ENCODE measurements at places on chromosomes 5 and 9.

DNA sequence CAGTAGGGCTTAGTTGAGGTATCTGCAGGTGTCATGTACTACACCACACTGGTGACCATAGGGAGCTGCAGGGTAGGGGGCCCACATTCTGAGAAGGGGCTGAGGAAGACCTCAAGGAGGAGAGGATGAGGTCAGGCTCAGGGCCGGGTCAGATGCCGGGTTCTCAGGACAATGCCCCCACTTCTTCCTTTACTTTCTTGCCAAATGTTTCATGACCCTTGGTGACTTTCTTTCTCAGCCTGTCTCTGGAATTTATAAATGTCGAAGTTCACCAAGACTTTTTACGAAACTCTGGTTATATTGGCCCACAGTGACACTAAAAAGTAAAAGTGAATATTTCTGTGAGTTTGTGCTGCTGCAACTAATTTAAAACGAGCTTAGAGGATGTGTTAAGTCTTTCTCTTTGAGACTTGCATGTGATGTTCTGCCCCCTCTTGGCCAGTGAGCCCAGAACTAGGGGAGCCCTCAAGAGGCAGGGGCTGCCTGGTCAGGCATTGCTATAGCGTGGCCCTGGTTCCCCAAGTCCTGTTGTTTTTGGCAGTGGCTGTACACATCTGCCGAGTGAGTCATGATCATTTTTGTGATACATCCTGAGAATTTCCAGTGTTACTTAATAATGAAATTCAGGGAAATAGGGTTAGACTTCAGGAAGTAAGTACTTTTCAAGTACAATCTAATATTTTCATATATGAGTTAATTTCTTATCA lies 11.2 kb downstream of the ACO1 start:
- DNase-seq = peak; percentile 94

DNA sequence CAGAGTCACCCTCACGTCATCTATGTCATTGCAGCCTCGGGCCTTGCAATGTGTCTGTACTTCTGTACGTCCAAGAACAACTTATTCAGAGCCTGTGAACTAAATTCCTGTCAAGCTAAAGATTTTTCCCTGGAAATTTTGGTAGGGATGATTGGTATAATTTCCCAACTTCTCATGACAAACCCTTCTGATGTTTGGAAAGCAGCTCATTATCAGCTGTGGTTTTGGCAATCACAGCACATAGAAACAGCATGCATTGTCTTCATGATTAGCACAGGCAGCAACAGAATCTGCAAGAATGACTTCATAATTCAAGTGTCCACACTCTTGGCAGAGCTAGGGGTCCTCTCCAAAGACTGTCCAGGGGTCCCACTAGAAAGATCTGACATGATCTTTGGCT lies 49.5 kb downstream of the APBA1 start:
- DNase-seq = no peak

GRCh38 chr9:99181621-99182020 lies 40.1 kb downstream of the ALG2 start:
- DNase-seq = peak; percentile 97

GRCh38 chr9:138069731-138070456 lies 192.3 kb downstream of the CACNA1B start:
- no peak for DNase-seq

DNA sequence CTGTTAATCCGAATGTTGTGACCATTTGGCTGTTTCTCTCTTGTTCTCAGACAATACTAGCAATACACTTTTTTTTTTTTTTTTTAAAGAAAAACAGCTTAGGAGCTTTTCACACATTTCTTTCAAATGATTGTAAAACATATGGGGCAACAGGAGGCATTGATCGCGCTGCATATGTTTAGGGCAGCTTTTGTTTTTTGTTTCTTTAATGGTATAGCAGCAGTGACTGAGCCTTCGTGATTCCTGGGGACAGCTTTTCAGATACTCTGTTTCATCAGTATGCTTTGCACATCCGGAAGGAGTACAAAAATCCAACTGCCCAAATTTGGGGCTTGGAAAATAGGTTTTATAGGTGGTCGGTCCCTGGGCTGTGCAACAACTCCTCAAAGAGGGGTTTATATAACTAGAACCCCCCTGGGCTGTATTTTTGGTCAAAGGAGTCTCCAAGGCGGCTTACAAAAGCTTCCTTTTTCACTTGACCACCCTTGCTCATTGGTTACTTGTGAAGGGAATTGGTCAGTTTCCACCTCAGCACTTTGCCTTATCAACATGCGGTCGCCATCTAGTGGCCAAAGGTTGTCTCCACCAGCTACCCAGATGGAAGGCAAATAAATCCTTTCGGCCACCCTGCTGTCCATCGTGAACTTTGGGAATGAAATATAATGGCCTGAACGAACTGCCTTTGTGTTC lies 91.8 kb downstream of the PDE6A start:
- DNase-seq = peak; percentile 62

DNA sequence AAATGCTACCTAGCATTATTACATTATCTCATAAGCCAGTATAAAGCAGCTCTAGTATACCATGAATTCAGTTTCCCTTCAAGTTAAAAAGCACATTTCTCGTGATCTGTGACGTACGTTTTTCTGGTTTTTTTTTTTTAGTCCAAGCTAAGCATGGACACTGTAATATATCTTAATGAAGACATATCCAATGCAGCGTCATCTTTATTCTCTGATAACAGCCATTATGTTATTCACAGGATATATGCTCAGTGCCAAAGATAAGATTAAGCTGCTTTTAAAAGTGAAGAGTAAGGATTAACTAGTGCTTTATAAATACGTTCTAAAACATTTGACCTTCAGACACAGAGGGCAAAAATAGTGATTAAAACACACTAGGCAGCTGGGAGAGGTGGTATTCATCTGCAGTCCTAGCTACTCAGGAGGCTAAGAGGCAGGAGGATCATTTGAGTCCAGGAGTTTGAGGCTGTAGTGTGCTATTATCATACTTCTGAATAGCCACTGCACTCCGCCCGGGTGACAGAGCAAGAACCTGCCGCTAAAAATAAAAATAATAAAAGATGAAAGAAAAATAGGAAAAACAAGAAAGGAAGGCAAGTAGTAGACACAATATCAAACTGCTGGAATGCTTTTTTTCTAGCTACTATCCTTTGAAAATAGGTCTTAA lies 7.7 kb downstream of the CSNK1A1 start:
- no peak for DNase-seq

DNA sequence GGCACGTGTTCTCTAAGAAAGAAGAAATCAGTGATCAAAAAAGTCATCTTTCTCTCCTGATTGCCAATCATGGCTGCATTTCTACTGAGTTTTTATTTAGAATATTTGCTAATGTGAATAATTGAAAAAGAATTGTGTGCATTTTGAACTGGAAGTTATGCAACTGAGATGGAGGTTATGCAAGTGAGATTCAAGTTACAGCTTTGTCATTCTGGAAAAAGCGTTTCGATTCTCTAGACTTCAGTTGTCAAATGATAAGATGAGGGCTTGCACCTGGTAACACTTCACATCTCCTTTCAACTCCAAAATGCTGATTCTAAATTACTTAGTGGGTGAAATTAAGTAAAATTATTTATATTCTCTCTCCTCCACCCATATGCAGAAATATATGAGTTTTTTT lies 36.4 kb downstream of the C6 start:
- no peak for DNase-seq

GRCh38 chr9:93258419-93258817 lies 74.5 kb downstream of the WNK2 start:
- no peak for DNase-seq

- peak; percentile 55 for DNase-seq
These were observed 2.4 kb downstream of the TLR4 start for GRCh38 chr9:117706421-117707116.

DNA sequence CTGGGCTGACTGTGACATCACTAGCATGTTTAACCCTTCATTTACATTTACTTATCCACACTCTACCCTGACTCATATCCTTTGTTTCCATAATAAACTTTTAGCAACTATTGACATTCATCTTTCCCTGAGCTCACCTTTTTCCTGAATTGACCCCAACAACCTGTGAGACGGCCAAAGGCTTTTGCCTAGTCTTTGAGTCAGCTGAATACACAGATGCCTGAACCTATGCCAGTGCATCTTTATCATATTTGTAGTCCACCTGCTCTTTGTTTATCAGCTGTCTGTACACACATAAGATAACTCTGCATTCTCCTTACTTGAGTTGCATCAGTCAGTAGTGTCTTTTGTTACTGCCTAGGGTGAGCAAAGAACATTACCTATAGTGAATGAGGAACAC lies 128.5 kb upstream of the HMHB1 start:
- no peak for DNase-seq

DNA sequence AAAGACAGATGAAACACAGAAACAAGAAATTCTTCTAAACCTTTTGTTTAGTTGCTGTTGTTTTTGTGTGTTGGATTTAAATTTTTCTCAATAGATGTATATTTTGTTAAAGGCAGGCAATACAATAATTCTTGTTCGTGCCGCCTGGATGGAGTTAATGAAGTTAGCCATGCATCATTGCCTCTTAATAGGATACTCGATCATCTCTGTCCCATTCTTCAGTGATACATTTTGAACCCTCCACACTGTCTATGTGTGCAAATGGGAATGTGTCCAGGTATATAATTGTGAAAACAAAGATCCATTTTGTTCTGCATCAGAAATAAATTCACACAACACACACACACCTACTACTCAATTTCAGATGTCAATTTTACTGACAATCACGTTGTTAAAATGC lies 186.6 kb upstream of the ADAMTS16 start:
- DNase-seq = no peak

- peak; percentile 77 for DNase-seq
These were observed 24.1 kb downstream of the BICD2 start for GRCh38 chr9:92740446-92740961.

- peak; percentile 45 for DNase-seq
These were observed 107.0 kb downstream of the TRIO start for GRCh38 chr5:14250084-14250695.

GRCh38 chr9:105026451-105026850 lies 98.5 kb upstream of the ABCA1 start:
- peak; percentile 69 for DNase-seq

GRCh38 chr5:74173241-74173640 lies 467.3 kb downstream of the ENC1 start:
- DNase-seq = no peak

DNA sequence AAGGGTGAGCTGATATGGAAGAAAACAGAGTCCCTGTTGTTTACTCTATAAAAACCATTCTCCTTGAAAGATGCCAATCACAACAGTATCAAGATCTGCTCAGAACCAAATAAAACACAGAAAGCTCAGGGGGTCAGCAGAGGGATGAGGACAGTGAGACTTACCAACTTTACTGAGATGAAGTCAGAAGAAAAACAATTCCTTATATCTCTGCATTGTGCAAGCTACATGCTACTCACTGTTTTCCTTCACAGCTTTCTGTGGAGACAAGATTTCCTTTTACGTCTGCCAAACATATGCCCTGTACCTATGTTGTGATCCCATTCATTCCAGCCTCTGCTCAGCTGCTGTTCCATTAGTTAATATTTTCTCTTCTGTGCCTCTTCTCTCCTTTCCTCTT lies 185.6 kb downstream of the TSSK1B start:
- DNase-seq = no peak

DNA sequence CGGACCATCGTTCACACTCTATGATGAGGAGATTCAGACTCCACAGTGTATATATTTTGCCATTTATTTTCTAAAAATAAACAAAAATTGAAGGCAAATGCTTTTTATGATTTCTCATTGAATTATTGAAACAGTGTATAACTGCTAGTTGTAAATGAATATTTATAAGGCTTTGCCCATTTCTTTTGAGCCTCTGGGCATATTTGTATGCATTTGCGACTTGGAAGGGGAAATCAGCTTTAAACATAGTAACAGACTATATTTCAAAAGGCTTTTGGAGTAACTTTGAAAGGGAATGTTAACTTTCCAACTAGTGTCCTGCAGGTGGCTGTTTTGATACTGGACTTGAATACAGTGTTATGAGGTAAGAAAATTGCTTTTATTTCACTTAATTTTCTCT lies 26.0 kb downstream of the MRPL22 start:
- DNase-seq = no peak

GRCh38 chr5:35246411-35246810 lies 16.1 kb upstream of the PRLR start:
- DNase-seq = no peak

DNA sequence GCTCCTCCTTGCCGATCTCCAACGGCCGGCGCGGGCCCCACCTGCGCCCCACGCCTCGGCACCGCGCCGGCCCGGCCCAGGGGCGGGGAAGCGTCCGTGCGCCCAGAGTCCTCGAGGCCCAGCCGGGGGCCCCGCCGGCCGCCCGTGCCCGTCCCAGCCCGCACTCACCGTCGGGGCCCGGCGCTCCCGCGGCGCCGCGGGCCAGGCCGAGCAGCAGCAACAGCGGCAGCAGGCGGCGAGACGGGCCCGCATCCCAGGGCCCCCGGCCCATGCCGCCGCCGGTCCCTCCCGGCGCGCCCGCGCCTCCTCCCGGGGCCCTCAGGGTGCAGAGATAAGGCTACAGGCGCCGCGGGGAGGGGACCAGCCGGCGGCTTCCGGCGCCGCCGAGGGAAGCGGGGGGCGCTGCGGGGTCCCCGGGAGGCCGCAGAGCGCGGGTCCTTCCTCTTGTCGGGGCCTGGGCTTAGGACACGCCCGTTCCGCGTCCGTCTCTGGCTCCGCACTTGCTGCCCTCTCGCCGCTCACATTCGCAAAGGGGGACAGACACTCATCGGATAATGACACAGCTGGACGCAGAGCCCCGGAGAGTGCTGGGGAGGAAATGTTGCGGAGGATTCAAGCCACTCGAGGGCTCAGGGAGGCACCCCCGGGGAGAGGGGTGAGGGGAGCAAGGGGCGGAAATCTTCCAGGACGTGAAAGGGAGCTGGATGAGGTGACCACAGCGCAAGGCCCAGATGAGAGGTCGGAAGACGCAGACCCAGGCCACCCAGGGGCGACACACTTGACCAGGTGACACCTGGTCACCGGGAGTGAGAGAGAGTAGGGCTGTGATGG lies at the start of gene SUSD1:
TSS of gene SUSD1 (minus strand) at position 333 of the 831 bp plus-strand sequence. CDS start at position 271, 62 bp downstream.
- DNase-seq = peak; percentile 49

DNA sequence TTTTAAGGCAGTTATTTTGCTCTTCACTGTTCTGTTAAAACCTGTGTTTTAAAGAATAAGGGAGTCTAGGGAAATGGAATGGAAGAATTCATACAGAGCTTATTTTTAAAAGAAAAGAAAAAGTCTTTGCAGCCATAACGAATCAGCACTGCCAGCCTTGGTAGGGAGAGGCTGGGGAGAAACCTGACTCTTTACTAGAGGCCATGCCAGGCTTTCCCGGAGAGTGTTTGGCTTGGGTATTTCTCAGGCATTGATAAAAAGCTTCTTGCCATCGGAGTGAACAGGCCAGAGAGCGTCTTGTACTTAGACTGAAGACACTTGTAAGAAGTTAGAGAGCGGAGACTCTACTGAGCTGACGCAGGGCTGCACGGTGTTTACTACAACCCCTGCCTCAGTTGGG lies 72.7 kb upstream of the NFIL3 start:
- DNase-seq = no peak

GRCh38 chr5:14628346-14628745 lies 36.2 kb upstream of the OTULIN start:
- DNase-seq = peak; percentile 19

- peak; percentile 72 for DNase-seq
These were observed 31.1 kb downstream of the SV2C start for GRCh38 chr5:76114179-76114851.

GRCh38 chr5:81893961-81894360 lies 77.9 kb upstream of the ATG10 start:
- DNase-seq = peak; percentile 10

- no peak for DNase-seq
These were observed 219.7 kb downstream of the ADCY2 start for GRCh38 chr5:7615566-7616061.

GRCh38 chr5:64900618-64901017 lies 131.9 kb downstream of the CWC27 start:
- no peak for DNase-seq

- DNase-seq = peak; percentile 52
These were observed 91.7 kb downstream of the EDIL3 start for GRCh38 chr5:84292788-84293653.

GRCh38 chr5:82277613-82277986 lies 554 bp downstream of the RPS23 start:
- DNase-seq = peak; percentile 12
